ENCODE measurements at places on chromosomes 5 and 9. TPM values are rescaled to one million over a fixed set of nuclear protein-coding genes. Genes with fewer than 3 reads are reported as not detected.
A peak's percentile ranks its signal among the peaks of the same experiment; 100 is the strongest.

AK6 gene
- 33.3 TPM for total RNA-seq

C5orf58 gene
- total RNA-seq = not detected

EIF4E1B gene
- not detected for total RNA-seq

IL3 gene
- not detected for total RNA-seq

GGTA1 gene
- not detected for total RNA-seq

MARCHF11 gene
- not detected for total RNA-seq

GARIN3 gene
- not detected for total RNA-seq

GRCh38 chr9:18331310-18331684 is 142.7 kb upstream of the ADAMTSL1 start:
- no peak for DNase-seq

DNA sequence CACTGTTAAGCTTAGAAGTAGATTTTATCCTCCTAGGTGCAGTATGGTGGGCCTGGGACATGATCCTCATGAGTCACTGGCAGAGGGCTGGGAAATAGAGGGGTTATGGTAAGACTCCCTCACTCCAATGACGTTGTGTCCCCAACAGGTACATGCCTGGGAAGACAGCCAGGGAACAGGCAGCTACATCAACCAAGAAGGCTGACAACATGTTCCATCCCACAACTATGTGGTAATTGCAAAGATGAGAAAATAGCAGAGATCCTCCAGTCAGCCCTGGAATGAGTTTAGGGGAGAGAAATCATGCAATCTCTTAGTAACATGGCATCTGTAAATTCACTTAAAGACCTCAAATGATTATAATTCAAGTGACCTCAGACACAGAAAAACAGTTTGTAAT is 114.4 kb upstream of the LIFR start:
- DNase-seq = no peak

GRCh38 chr5:119746984-119747383 is 117.6 kb downstream of the FAM170A start:
- DNase-seq = no peak

DNA sequence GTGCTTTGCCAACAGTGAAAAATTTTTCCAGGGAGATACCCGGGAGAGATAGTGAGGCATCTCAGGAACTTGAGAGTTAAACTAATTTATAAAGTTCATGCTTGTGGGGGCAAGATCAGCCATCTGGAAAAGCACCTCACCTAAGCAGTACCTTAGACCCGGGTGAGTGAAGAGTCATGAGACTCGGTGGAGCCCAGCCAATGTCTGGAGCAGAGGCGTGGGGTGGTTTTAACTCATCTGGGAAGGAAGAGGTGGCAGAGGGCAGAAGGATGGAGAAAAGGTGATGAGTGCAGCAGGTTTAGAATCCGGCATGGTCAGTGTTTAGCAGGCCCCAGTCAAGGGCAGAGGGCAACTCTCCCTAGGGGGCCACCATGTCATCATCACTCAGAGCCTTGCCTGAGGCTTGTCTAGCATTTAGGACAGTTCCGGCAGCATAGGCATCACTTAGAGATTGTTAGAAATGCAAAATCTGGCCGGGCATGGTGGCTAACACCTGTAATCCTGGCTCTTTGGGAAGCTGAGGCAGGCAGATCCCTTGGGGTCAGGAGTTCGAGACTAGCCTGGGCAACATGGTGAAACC is 4.3 kb upstream of the RNF183 start:
- no peak for DNase-seq

GRCh38 chr9:127682351-127683136 is 24.2 kb upstream of the CFAP157 start:
- no peak for DNase-seq

- DNase-seq = no peak
Measured at GRCh38 chr9:37549527-37549926, 26.7 kb downstream of the FBXO10 start.

GRCh38 chr5:61405511-61406295 is 73.6 kb downstream of the ZSWIM6 start:
- DNase-seq = no peak

DNA sequence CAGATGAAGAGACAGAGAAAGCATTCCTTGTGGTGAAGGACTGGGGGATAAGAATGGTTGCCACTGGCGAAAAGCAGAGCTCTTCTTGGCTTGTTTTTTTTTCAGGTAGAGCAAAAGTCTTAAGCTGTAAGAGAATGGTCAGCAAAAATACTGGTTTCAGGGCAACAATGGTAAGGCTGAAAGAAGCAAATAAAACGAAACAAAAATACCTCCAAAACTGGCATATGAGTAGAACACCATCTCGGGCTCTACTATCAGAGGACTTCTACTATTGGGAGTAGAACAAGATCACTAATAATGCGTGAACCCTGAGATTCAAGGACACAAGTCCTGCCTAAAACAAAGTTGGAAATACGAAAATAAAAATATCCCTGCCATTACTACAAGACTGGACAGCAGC is 1823.2 kb upstream of the CDH6 start:
- DNase-seq = no peak

DNA sequence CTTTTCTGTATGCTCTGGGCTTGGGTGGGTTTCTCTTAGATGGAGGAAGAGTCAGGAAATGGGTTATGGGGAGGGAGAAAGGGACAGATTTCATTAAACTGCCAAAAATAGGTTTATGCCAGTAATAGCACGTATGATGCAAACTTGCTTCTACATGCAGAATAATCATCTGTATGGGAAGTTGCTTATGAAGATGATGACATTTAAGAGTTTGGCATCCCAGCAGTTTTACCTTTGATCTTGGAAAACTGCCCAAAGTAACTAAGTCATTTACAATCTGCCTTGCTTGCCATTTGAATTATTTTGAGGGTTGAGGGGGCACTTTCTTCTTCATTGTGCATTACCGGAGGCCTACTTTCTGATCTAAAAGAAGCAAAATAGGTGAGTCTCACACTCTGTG is 282.9 kb upstream of the ANKRD55 start:
- no peak for DNase-seq

DNA sequence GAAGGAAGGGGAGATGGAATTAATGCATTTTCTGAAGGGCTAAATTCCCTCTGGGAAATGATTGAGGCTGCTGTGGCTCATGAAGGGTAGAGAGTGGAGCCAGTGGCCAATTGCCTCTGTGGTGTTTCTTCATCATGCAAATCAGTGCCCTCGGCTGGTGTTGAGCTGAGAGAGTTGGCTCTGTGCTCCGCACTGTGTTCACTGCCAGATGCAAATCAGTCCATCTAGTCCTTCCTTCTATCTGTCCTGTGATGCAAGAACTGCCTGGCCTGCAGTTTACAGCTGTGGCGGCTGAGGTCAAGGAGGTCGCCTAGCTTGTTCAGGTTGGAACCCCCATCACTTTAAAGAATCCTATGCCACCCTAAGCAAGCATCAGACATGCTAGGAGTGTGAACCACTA is 6.0 kb downstream of the TMEM171 start:
- no peak for DNase-seq

- no peak for DNase-seq
Measured at GRCh38 chr9:20988671-20989315, 42.6 kb downstream of the HACD4 start.

DNA sequence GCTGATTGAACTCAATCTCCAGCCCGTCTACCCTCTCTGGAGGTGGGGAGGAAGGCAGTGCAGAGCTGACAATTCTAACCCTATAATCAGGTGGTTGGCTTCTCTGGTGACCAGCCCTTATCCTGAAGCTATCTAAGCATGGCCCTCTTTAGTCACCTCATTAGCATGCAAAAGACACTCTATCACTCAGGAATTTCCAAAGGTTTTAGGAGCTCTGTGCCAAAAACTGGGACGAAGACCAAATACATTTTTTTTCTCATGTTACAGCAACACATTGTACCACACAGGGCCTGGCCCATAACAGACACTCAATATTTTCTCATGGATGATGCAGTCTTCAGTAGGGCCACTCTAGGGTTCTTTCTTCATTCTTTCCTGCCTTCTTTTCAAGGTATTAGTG is 118.8 kb upstream of the VLDLR start:
- no peak for DNase-seq

GRCh38 chr5:105907016-105907415 is 1763.7 kb downstream of the EFNA5 start:
- no peak for DNase-seq

GRCh38 chr9:137333016-137333671 is 31.1 kb upstream of the NRARP start:
- DNase-seq = no peak

DNA sequence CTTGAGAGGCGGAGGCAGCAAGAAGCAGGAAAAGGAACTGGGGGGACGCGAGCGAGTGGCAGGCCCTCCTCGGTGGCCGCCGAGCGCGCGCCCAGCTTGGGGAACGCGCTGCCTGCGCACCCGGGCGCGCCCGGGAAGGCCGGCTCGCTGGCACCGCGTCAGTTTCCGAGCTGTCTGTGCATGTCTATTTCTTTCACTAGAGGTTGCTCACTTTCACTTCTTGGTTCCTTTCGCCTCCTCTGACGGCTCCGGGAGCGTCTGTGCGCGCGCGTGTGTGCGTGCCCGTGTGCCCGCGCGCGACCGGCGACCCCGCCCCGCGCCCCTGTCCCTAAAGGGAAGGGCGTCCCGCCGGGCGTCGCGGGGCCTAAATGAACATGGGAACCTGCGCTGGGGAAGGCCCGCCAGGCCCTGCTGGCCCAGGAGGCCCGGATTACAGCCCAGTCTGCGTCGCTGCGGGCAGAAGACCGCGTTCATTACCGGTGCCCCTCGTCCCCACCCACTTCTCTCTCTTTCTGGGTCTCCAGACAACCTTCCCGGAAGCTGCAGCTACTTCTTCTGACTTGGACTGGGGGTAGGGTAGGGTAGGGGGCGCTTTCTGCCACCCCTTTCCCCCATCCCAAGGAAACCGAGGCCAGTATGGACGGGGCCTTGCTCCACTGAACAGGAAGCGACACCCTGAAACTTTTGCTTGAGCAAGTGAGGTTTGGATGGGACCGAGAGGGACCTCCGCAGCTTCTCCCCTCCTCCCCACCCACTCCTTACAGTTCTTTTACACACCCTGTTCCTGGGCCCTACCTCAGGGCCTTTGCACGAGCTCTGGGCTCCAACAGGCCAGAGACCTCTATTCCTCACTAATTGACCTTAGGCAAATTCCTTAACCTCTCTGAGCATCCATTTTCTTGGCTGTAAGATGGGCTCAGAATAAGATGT is 205.8 kb upstream of the IER5L start:
- DNase-seq = peak; percentile 81

- DNase-seq = no peak
Measured at GRCh38 chr5:132267931-132268768, 10.7 kb downstream of the PDLIM4 start.

GRCh38 chr5:139342423-139342723 is 719 bp downstream of the PAIP2 start:
- peak; percentile 84 for DNase-seq

GRCh38 chr5:1536322-1536845 is 12.6 kb upstream of the LPCAT1 start:
- DNase-seq = peak; percentile 57

GRCh38 chr9:124264823-124265233 is 7.1 kb downstream of the NEK6 start:
- no peak for DNase-seq
